Activated CD4-positive, alpha-beta memory T cell treated with anti-CD3 and anti-CD28 coated beads for 36 hours (primary cell): ENCODE measurements at places on chromosomes 4 and X.

DNA sequence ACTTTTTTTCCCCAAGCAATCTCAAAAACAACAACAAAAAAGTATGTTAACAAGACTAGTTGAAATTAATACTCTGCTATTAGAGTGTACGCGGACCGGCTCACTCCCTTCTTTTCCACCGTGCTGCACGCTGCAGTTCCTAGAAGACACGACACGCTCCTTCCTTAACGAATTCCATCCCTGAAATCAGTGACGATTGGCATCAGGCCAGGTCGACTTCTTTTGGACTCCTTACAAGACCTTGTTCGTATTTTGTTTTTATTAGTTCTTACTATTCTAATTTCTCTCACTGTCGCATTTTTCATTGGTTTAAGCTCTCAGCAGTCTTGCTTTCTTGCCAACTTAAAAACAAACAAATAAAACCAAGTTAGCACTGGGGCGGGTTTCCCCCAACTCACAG, 175.8 kb upstream of the PITX2 start:
- DNase-seq: no peak

DNA sequence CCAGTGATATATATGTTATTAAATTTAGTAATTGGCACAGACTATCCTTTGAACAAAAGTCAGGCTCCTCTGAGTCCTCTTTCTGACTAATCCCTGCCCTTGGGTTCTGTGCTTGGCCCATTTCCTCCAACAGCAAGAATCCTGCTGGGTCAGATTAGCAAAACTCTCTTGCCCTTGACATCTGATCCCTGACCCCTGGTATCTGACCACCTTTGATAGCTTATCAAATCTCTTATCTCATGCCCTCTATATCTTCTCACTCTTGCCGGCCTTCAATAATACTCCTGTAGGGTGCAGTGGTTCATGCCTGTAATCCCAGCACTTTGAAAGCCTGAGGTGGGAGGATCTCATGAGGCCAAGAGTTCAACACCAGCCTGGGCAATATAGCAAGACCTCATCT, 245.5 kb upstream of the FAM47A start:
- no peak for DNase-seq

GRCh38 chr4:102500352-102500695, 835 bp upstream of the NFKB1 start:
- peak; percentile 52 for DNase-seq

- DNase-seq: peak; percentile 53
Observed at GRCh38 chrX:110409925-110410324, 51.3 kb downstream of the RTL9 start.

GRCh38 chr4:152953514-152953913, 17.4 kb downstream of the FHDC1 start:
- DNase-seq: no peak

GRCh38 chr4:16231570-16232245, 5.4 kb upstream of the TAPT1 start:
- DNase-seq: no peak

GRCh38 chr4:59689149-59689548, 1511.0 kb upstream of the ADGRL3 start:
- DNase-seq: no peak

DNA sequence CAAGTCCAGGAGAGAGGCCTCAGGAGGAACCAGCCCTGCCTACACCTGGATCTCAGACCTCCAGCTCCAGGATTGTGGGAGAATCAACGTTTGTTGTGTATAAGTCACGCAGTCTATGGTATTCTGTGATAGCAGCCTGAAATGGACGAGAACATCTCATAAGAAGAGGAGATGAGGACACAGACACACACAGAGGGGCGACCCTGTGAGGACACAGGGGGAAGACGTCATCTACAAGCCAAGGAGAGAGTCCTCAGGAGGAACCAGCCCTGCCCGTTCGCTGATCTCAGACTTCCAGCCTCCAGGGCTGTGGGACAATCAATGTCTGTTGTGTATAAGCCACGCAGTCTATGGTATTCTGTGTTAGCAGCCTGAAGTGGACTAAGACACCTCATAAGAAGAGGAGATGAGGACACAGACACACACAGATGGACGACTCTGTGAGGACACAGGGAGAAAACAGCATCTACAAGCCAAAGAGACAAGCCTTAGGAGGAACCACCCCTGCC, 20.3 kb downstream of the P2RY8 start:
- DNase-seq: no peak

GRCh38 chrX:47361538-47362511, 8.6 kb upstream of the ZNF157 start:
- DNase-seq: peak; percentile 18

- DNase-seq: no peak
Observed at GRCh38 chrX:11239230-11239629, 54.0 kb upstream of the AMELX start.

DNA sequence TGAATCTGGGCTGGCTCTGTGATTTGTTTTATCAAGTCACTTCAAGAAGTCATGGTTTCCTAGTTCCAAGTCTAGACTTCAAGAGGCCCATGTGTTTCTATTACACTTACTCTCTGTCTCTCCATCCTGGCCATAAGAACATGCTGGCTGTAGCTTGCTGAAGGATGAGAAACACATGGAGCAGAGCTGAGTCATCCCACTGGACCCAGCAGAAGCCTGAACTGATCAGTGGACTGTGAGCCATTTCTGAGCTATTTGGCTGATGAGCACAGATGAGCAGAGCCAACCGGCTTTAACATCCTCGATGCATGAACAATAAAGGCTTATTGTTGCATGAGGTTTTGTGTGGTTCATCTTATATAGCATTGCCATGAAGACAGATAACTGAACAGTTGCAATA, 290.6 kb upstream of the BOD1L1 start:
- no peak for DNase-seq

- no peak for DNase-seq
Observed at GRCh38 chr4:28238876-28239275, 1378.2 kb downstream of the STIM2 start.

DNA sequence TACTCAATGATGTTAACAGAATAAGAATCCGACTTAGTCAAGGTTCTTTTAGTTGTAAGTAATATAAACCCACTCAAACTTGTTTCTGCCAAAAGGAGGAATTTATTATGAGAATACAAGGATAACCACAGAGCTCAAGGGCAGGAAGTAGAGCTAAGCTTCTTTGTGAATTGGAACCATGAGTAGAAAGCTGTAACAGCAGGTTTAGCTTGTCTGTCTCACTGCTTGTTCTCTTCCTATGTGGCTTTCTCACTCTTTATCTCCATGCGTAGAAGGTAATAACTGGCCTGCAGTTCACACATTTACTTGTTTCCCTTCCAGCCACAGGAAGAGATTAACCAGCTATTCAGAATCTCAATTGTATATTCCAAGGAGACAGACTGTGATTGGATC, 378.3 kb downstream of the PPP1R2C start:
- no peak for DNase-seq

GRCh38 chr4:48069026-48069425, 52.5 kb downstream of the NIPAL1 start:
- no peak for DNase-seq

DNA sequence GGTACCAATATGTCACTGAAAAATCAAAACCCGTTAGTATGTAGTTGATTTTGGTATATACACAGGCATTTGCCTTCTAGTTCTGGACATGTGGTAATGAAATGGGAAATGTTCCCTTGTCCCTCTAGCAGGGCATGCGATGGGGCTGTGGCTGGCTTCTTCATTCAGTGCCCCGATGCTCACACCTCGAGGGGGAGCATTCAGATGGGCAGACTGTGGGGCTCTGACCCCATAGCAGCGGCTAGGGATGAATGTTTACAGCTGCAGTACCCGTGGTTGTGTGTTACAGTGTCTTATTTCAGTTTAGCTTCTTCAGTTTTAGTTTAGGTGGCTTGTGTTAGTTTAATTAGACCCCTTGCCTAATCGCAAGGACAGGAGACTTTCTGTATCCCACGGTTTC, 1741.0 kb upstream of the PCDH10 start:
- no peak for DNase-seq

DNA sequence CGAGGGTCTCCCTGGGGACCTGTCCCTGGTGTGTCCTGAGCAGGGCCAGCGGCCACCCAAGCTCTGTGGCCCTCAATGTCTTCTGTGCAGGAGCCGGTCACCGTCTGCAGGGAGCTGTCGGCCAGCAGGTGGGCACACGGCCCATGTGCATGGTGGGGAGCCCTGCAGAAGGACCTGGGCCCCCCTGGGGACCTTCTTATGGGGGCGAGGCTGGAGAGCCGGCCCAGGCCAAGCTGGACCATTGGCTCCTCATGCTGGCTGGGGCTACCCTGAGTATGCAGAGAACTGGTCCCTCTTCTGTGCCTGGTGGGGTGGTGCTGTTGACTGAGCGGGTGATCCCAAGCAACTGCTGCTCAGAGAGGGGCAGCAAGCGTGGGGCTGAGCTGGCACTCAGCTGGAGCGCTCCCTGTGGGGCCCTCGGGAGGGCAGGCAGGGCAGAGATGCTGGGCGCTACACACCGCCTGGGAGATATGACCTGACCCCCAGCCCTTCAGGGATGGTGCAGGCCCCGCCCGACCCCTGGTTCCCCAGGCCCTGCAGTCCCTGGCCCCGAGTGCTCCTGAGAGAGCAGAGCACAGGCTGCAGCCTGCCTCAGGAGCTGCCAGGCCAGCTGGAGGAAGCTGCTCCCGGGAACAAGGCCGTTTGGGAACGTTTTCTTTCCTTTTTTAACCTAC, 14.8 kb downstream of the NAT8L start:
- DNase-seq: no peak

DNA sequence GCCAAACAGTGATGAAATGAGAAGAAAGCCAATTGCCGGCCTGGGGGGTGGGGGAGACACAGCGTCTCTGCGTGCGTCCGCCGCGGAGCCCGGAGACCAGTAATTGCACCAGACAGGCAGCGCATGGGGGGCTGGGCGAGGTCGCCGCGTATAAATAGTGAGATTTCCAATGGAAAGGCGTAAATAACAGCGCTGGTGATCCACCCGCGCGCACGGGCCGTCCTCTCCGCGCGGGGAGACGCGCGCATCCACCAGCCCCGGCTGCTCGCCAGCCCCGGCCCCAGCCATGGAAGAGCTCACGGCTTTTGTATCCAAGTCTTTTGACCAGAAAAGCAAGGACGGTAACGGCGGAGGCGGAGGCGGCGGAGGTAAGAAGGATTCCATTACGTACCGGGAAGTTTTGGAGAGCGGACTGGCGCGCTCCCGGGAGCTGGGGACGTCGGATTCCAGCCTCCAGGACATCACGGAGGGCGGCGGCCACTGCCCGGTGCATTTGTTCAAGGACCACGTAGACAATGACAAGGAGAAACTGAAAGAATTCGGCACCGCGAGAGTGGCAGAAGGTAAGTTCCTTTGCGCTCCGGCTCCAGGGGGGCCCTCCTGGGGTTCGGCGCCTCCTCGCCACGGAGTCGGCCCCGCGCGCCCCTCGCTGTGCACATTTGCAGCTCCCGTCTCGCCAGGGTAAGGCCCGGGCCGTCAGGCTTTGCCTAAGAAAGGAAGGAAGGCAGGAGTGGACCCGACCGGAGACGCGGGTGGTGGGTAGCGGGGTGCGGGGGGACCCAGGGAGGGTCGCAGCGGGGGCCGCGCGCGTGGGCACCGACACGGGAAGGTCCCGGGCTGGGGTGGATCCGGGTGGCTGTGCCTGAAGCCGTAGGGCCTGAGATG, at the start of gene SHOX:
TSS of gene SHOX (plus strand) at position 180 of the 885 bp plus-strand sequence. CDS start at position 287, 107 bp downstream.
- DNase-seq: no peak

DNA sequence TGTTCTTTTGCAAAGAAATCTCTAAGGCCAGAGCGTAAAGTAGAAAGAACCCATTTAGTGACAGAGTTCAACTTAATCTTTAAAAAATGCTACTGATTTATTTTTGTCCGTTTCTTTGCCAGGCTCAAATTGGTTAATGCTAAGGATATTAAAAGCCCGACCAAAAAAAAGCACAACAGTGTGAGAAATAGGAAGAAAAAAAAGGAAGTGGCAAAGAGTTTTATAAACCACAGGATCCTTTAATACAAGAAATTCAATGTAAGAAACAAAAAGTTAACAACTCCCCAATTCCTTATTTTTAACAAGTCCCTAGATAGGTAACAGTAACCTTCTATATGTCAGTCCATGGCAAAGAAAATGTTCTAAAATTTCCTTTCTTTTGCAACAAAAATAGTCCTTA, 480.4 kb downstream of the ACTRT1 start:
- DNase-seq: no peak

DNA sequence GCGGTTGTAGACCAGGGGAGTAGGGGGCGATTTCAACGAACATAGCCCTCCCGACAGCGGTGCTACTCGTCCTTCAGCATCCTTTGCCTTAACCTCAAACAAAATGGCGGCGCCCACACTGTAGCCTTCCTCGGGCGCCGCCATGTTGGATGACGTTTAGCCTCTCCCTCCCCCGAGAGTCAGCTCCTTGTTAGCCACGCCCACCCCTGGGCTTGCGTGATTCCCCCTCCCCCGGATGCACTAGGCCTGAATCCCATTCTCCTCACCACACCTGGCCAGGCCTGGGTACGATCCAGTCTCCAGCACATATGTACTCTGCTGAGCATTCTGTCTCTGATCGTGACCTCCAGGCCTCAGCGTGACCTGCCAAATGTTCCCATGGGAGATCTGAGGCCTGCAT, 49.0 kb upstream of the ZNF157 start:
- DNase-seq: no peak

- no peak for DNase-seq
Observed at GRCh38 chr4:39048311-39048710, 13.7 kb upstream of the KLHL5 start.

DNA sequence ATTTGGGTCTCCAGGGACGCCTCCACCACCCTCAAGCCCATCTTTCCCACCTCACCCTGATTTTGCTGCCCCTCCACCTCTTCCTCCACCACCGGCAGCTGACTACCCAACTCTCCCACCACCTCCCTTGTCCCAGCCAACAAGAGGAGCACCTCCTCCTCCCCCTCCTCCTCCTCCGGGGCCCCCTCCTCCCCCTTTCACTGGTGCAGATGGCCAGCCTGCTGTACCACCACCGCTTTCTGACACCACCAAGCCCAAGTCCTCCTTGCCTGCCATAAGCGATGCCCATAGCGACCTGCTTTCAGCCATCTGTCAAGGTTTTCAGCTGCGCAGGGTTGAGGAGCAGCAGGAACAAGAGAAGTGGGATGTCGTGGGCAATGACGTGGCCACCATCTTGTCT, 32.4 kb upstream of the ZNF81 start:
- no peak for DNase-seq

- no peak for DNase-seq
Observed at GRCh38 chr4:19944806-19945205, 306.9 kb upstream of the SLIT2 start.

- DNase-seq: peak; percentile 27
Observed at GRCh38 chrX:129980540-129981199, 1.8 kb upstream of the BCORL1 start.

- no peak for DNase-seq
Observed at GRCh38 chrX:150324919-150325318, 38.2 kb upstream of the MAMLD1 start.

DNA sequence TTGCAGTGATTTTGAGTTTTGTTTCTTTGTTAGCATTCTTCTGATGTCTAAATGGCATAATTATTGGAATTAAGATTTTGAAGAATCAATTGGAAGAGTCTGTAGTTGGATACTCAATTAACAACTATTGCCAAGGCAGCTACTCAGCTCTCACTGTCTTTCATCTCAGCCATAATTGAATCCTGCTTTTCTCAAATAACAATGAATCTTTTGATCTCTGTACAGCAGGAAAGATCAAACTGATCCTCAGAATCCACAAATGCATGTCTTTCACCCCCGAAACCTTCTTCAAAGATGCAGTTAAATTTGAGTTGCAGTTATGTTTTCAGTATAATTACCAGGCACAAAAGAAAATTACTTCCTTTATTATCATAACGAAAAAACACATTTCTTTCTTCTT, 86.2 kb downstream of the MAD2L1 start:
- no peak for DNase-seq

GRCh38 chrX:53357799-53358530, 64.5 kb downstream of the SMC1A start:
- DNase-seq: no peak

- DNase-seq: no peak
Observed at GRCh38 chr4:79057772-79058171, 118.5 kb upstream of the PAQR3 start.

GRCh38 chr4:114226968-114227760, 247.7 kb upstream of the ARSJ start:
- DNase-seq: no peak
